ENCODE measurements at places on chromosomes 1 and 21.

DNA sequence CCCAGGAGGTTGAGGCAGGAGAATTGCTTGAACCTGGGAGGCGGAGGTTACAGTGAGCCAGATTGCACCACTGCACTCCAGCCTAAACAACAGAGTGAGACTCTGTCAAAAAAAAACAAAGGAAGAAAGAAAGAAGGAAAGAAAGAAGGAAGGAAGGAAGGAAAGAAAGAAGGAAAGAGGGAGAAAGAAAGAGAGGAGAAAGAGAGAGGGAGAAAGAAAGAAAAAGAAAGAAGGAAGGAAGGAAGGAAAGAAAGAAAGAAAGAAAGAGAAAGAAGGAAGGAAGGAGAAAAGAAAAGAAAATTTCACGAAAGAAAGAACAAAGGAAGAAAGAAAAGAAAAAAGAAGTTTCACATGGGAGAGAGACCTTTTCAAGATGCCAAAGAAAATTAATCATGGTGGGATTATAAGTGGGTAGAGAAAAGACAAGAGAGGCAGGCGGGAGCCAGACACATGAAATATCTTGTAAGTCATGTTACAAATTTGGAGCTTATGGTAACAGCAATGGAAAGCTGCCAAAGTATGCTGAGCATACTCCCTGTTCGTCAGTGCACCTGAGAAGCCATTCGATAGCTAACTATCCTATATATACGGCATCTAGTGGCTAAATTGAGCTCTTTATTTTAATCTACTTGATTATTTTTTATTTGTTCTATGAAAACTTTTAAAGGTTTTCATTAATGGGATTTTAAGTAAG, 41.3 kb upstream of the TNFSF4 start:
- peak; percentile 35 for DNase-seq

- DNase-seq, result peak; percentile 66
These were observed 2.6 kb upstream of the CREG1 start for GRCh38 chr1:167555971-167556714.

DNA sequence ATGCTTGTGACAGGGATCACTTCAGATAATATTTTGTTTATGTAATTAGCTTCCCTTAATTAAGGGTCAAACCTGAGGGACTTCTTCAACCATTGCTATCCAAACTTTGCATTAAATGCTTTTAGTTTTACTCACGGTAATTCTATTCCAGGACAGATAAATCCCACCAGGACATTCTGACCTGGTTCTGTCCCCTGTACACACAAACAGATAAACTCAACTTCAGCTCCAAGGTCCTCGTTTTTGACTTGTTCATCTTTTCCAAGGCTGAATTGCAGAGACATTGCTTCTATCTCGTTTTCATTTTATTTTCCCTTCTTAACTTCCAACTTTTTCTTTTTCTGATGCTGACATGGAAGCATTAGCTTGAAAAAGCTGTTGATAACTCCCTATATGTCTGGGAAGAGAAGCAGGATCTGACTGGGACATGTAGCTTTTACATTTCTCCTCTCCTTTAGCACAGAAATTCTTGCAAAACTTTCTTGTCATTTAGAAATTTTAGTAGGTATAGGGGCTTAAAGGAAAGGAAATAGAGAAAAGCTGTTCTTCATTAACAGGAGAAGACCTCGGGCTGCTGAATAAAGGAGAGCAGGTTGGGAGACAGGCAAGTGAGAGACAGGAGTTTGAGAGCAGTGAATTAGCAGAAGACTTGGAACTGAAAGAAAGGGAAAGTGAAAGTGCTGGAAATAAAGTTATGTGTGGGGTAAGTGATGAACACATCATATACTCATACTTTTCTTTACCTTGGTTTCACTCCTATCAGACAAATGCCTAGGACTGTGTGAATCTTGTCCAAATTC, 231.7 kb upstream of the B3GALT2 start:
- DNase-seq, result peak; percentile 41

DNA sequence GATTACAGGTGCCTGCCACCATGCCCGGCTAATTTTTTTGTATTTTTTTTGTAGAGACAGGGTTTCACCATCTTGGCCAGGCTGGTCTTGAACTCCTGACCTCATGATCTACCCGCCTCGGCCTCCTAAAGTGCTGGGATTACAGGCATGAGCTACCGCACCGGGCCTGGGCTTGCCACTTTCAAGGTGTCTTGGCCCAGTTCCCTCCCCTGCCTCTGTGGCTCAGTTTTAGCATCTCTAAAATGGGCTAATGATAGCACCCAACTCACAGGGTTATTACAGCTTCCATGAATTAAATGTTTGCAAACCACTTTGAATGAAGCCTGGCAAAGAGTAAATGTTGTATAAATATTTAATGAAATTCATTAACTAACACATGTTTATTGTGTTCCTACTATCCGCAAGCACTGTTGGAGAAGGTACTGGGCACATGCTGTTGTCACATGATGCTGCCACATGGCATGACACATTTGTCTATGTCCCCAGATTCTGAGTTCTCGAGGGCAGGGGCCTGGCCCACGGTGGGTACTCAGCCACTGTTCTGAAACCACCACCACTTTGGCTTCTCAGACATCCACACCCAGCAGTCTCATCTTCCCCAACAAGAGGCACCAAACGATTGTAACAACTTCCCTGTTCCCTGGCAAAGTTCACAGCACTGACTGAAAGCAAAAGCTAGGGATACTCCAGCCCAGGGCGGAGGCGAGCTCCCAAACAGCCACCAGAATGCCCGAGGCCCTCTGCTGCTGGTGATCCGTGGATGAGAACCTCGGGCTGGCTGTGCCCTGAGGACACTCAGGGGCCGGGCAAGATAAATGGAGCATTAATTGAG, 9.7 kb downstream of the IFFO2 start:
- DNase-seq, result no peak

- DNase-seq, result peak; percentile 27
These were observed 74.1 kb upstream of the PLXNA2 start for GRCh38 chr1:208318150-208318734.

GRCh38 chr1:9659328-9659727, 7.8 kb downstream of the PIK3CD start:
- DNase-seq, result peak; percentile 84

- DNase-seq, result no peak
These were observed 22.2 kb upstream of the C1orf174 start for GRCh38 chr1:3922201-3922725.

GRCh38 chr1:5745800-5746610, 246.2 kb downstream of the NPHP4 start:
- DNase-seq, result peak; percentile 25
